Caki2 (cell line): ENCODE measurements at places on chromosomes 2 and 18.

- peak; percentile 12 for DNase-seq
Observed at GRCh38 chr2:27860111-27860510, 30.1 kb downstream of the RBKS start.

- no peak for DNase-seq
Observed at GRCh38 chr2:135663148-135663700, 78.4 kb upstream of the UBXN4 start.

- no peak for DNase-seq
Observed at GRCh38 chr18:6743999-6744398, 14.5 kb downstream of the ARHGAP28 start.

GRCh38 chr2:39008665-39009064, 112.2 kb downstream of the SOS1 start:
- DNase-seq = no peak

GRCh38 chr18:27711382-27711781, 465.5 kb downstream of the CDH2 start:
- DNase-seq = no peak

- DNase-seq = no peak
Observed at GRCh38 chr18:23645568-23646175, 17.0 kb downstream of the ANKRD29 start.

GRCh38 chr2:239955087-239955988, 69.8 kb downstream of the NDUFA10 start:
- DNase-seq = no peak

DNA sequence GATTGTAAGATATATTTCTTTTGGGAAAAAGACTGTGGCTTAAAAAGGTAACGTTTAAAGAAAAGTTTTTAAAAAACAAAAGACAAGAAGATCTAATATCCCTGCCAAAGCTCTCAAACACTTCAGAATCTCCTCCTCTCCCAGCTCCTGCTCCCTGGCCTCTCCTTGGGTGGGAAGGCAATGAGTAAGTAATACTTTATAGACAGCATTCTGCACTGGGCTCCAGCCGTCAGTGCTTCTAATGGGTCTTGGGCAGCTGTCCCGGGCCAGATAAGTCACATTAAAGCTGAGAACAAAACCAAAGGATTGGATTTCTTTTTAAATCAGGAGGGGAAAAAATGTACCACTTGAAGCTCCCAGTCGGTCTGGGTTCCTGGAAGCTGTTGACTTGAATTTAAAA, 133.7 kb downstream of the ALPK2 start:
- no peak for DNase-seq

DNA sequence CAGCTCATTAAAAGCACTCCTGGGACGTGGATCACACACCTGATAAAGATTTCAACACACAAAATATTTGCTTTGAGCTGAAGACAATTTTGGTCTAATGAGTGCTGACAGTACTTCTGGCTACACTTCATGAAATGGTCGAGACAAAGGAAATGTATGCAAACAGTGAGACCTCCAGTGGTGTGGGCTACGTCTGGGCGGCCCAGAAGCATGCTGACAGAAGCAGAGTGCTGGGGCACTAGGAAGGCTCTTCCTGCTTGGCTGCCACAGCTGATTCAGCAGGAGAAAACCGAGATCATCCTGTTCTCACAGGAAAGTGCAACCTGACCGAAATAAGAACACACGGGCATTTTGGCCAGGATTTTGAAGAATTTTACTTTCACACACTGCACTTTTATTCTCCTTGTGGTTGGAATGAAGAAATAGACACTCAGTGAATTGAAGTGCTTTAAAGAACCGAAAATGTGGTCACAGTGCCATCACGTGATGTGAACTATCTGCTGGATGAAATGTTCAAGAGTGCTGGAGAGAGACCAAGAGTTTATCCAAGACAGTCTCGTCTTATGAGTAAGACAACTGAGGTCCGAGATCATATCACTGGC, 149.5 kb downstream of the CCBE1 start:
- no peak for DNase-seq

DNA sequence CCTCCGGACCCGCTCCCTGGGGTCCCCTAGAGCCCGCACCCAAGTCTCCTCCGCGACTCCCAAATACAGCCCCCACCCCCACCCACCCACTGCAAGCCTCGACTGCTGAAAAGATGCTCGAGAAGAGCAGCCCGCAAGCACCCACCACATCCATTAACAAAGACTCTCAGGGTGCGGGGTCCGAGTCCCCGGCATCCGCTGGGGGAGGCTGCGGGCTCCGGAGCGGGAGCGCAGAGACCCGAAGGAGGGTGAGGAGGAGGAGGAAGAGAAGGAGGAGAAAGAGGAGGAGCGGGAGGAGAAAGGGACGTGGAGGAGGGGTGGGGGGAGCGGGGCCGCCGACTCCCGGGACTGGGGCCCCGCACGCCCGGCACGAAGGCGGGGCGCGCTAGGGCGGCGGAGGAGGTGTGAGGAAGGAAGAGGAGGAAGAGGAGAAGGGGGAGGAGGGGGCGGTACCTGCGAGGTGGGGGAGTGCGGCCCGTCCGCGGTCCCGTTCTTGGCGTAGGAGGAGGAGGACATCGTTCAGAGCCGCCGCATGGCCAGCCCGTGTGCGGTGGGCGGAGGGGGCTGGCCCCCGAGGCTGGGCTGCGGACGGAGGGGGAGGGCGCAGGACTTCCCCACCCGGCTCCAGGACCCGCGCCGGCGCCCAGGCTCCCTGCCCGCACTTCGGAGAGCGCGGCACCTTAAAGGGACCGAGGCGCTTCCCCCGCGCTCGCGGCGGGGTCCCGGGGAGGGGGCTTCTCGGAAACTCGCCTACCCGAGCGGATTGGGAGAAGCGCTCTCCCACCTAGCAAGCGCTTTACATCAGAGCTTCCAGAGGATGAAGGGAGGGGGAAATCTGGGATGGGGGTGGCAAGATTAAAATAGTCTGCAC, at the start of gene CACNB4:
CACNB4 (minus strand) TSS at position 549 of the 871 bp plus-strand sequence.
- DNase-seq = no peak

- no peak for DNase-seq
Observed at GRCh38 chr2:204109681-204110080, 173.1 kb downstream of the ICOS start.

- DNase-seq = no peak
Observed at GRCh38 chr18:42936289-42936688, 179.2 kb downstream of the RIT2 start.

GRCh38 chr2:34037157-34037556, 438.1 kb upstream of the FAM98A start:
- DNase-seq = no peak
